ENCODE measurements at places on chromosomes 3 and 15.

DNA sequence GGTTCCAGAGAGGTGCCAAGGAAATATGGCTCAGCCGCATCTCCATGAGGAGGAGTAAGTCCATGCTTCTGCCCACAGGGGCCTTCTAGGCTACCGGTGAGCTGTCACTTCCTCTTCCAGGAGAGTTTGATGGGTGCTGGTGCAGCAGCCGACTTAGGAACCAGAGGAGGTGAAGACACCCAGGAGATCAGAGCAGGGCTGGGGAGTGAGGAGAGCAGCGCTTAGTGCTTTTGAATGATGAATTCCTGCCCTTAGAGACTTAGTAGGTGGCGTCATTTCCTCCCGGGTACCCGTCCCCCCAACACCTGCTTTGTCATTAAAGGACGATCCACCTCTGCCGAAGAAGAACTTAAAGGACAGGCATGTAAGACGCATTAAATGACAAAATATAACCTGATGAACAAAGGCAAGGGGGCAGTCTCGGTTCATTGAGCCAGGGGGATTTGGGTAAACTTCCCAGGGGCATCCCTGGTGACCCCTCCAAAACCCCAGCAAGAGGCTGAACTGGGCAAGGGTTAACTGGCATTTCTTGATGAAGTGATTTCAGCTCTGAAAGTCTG, 67.6 kb downstream of the HES1 start:
- DNase-seq, result no peak

DNA sequence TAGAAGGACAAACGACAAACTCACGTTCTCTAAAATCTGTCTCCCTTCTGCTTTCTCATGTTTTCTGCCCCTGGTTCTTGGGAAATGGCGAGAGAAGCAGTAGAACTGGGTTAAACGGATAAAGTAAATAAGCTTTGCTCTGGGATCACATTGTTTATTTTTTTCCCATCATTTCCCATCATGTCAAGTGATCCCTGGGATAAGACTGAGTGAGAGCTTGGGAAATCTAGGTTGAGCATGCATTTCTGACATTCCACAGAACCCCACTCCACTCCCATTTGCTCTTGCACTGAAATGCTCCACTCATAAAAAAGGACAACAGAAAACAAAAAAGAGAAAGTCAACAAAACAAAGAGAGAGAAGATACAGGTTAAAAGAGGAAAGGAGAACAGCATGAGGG, 69.1 kb downstream of the SEMA6D start:
- peak; percentile 10 for DNase-seq

DNA sequence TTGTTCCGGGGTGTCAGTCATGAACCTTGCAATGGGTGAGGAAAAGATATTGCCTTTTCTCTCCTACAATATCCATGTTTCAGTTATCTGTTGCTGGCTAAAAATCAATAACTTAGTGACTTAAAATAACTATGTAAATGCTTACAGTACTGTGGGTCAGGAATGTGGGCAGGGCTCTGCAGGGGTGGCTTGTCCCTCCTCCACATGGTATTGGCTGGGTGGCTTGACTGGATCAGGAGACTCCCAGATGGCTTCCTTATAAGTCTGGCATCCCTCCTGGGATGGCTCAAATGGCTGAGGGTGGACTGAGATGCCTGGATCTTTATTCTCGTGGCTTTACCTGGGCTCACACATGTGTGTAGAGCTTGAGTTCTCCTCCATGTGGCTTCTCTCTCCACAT, 47.5 kb downstream of the GTPBP8 start:
- DNase-seq, result no peak

- DNase-seq, result no peak
Observed at GRCh38 chr3:119357190-119357589, 63.0 kb downstream of the ARHGAP31 start.

GRCh38 chr15:81303244-81304225, 20.4 kb downstream of the STARD5 start:
- no peak for DNase-seq

- no peak for DNase-seq
Observed at GRCh38 chr3:41847679-41848078, 114.2 kb downstream of the ULK4 start.

All from hepatic stellate cell (primary cell).